ENCODE measurements at places on chromosomes 4 and X. TPM values are rescaled to one million over a fixed set of nuclear protein-coding genes. Genes with fewer than 3 reads are reported as not detected.
A peak's percentile ranks its signal among the peaks of the same experiment; 100 is the strongest.

Gene FGF13
- not detected for total RNA-seq

GRCh38 chr4:186658657-186659056 lies 65.0 kb downstream of the FAT1 start:
- DNase-seq: no peak

DNA sequence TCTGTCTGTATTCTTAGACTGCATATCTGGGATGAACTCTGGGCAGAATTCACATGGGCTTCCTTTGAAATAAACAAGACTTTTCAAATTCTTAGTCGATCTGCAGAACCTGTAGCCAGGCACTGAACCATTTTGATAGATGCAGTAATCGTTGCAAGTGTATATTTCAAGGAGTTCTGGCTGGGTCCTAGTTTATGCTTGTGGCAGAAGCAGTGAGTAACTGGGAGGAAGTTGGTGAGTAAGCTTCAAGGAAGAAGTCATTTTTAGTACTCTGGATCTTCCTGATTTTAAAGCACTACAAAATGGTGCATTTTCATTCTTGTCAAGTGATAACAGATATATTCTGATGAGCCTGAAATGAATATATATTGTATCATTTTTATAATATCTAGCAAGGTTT lies 9.5 kb downstream of the HPRT1 start:
- DNase-seq: peak; percentile 68

DNA sequence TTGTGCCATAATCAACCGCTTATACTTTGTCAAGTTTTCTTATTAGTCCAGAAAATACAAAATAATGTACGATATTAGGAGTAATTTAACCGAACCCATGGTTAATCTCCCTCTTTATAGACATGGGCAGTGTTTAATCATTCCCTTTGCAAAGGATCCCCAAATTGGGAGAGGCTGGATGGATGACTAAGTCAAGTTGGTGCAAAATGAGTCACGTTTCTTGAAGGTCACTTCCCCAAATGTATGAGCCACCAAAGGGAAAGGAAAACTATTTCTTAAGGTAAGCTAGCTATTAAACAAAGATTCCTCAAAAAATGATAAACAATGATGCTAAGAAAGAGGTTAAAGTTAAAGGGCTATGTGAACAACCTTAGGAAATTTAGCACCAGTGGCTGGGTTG lies 17.5 kb downstream of the MAML3 start:
- DNase-seq: peak; percentile 87

DNA sequence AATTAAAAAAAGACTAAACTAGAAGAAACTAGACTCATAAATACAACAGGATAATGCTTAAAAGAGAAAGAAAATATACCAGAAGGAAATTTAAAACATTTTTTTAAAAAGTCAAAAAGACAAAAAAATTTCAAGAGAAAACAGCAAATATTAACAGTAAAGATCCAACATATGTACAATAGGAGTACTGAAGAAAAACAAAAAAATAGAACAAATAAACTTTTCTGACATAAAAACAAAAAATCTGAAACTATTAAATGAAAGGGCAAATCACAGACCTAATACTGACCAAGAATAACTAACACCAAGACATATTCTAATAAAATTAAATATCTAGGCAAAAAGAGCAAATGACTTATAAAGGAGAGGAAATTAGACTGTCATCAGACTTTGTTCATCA lies 11.5 kb downstream of the DNAJB14 start:
- no peak for DNase-seq

Gene ZNF157
- under 0.01 TPM for total RNA-seq

- peak; percentile 78 for DNase-seq
These were observed 12.7 kb upstream of the ADD1 start for GRCh38 chr4:2830632-2831610.

DNA sequence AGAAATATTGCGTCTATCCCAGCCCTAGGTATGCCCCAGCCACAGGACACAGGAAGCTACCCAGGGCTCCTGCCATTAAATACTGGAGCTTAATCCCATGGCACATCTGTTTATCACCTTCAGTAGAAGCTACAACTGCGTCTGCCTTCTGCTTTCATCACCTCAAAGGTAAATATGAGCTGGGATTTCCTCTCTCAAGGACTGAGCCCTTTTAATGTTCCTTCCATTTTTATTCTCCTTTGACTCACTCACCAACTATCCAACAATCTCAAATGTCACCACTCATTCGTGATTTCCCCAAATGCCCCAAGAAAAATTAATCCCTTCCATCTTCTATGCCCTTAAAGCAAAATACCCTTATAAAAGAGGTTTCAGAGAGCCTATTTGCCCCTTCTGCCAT lies 1.8 kb upstream of the MID1 start:
- no peak for DNase-seq

DNA sequence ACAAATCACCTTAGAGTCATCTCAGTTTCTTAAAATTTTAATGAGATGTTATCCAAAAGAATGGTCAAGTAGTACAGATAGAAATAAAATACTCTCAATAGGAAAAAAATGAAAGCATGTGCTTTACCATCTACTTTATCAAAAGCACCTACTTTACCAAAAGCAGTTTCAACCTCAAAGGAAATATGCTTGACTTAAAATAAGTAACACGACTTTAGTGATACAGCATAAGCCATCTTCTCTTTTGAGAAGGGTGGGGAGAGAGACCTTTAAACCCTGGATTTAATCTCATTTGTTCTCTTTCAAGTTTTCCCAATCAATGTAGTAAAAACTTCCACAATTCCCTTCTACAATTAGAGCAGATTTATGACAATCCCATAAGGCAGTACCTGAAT lies 26.5 kb downstream of the OTUD4 start:
- no peak for DNase-seq

DNA sequence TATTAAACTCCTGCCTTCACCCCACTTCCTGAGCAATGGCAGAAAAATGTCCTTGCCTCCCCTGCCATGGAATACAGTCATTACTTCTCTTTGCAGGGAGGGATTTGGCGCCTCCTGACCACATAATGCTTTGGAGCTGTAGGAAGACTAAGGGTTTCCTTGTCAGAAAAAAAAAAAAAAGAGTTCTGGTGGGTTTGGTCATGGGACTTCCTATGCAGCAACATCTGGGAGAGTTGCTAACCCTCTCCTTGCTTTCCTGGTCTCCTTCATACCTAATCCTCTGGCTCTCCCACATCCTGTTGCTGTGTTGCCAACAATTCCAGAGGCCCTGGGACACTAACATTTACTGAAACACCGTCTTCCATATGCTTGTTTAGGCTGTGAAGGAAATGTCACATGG lies 75.1 kb upstream of the MBNL3 start:
- DNase-seq: no peak

Gene NHS
- total RNA-seq: 16.8 TPM

Gene MAOB
- total RNA-seq: 0.72 TPM

All from osteoblast (primary cell).